CD4-positive, alpha-beta T cell (primary cell): ENCODE measurements at places on chromosomes 1 and 21.

DNA sequence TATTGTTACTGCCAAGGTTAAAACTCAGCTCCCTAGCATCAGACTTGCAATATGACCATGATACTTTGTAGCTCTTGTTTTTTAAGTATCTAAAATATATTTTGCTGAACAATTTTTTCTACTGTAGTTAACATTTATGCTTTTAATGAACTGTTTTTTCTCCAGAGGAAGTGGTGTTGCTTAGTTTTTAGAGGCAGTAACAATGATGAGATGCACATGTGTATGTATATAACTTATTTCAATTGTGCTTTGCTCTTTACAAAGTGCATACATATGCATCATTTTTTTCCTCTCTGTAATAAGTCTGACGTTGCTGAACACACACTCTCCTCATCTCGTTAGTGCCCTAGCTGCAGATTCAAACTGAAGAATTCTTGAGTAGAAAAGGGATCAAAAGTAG is 418.8 kb downstream of the ZP4 start:
- no peak for DNase-seq

GRCh38 chr21:24014381-24014780 is 1592.9 kb downstream of the MRPL39 start:
- no peak for DNase-seq

DNA sequence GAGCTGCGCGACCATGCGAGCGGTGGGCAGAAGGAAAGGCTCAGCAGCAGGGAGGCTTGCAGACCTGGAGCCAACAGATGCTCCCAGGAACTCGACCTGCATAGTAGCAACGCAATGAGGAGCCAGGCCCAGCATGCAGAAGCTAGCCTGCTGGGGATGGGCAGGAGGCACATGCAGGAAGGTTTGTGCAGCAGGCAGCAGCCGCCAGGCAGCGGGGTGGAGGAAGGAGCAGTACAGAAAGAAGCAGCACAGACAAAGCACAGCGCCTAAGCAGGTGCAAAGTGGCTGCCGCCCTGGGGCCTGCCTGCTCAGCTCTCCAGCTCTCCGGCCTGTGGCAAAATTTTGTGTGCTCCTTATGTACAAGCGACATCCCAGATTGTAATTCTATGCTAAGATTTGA is 213.5 kb upstream of the MAP1LC3C start:
- DNase-seq = no peak

DNA sequence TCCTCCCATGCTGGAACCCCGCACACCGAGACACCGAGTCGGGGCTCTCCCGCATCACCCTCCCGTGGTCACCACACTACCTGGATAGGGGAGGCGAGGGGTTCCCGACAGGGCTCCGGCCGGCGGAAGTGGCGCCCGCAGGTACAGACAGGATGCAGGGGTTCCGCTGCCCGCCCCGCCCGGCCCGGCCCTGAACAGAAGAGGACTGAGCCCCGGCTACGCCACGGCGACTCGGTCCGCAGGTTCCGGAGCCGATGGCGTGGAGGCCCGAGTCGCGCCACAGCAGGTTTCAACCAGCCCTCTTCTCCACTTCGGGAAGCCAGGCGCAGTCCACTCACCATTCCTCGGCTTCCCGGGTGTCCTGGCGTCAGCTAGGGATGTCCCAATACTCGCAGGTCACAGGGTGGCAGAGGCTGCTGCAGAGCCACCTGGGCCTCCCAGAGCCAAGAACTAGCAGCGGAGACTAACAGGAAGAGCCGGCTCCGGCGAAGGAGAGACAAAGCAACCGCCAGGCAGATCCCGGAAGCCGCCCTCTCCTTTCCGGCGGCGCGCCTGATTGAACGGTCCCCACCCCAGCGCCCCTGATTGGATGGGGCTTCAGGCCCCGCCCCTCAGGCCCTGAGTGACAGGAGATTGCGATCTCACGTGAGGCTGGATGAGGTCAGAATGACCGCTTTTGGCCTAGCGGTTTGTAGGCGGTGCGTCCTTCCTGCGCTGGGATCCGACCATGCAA is at the start of gene ZNF669:
TSS of gene ZNF669 (minus strand) at position 498 of the 733 bp plus-strand sequence. CDS start at position 341, 157 bp downstream.
- DNase-seq = peak; percentile 89

DNA sequence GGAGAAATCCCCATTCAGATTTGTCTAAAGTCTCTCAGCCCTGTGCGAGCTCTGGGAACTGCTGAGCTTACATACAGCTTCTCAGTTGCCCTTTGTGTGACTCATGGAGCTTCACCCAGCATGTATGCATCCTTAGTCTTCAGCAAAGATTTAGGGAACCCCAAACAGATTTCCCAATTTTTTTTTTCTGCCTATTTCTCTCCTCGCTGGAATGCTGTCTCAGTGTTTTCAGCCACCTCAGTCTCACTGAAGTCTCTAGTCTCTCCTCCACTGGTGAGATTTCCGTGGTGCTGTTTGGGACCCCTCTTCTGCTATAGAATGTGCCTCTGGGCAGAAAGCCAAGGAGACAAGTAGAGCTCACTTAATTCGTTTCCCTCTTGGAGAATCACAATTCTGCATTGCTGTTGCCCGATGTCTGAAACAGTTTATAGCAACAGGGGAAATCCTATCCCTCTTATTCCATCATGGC is 28.1 kb upstream of the TXLNA start:
- DNase-seq = no peak

DNA sequence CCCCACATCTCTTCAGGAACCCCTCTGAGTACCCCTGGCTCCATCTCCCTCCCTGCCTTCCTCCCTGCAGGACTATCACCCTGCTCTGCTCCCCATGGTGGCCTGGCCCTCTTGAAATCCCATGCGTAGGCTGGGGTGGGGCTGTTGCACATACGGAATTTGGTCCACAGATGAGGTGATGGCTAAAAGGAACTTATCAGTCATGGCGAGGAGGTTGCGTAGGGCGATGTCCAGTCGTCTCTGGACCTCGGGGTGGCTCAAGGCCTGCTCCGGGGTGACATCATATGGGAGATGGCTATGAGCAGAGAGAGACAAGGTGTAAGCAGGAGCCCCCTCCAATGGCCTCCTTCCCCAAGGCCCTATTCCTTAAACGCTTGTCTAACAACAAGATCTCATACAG is 35.3 kb downstream of the IQGAP3 start:
- DNase-seq = no peak

DNA sequence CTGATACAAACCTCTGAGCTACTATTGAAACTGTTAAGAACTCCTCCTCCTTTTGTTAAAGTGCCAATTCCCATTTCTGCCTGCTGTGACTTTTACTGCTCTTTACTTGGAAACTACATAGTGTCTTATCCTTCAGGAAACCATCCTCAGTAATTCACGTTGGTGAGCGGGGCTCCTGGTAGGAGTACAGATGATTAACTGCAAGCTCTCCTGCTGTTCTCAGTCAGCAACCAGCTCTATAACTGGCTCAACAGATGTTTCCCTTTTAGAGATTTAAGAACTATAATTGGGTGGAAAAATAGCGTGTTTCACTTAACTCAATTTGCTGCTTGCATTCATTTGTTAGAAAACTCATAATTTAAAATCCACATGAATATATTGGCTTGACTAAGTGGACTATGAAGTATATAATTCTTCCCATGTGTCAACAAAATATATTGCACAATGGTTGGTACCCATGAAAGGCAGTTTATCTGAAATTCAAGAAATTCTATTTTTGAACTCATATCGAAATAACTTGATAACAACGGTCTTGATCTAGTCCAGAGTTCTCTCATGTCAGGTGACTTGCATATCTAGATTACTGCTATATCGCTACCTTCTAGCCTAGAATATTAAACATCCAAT is 574.0 kb downstream of the KCNT2 start:
- DNase-seq = no peak

GRCh38 chr1:161706482-161707347 is at the start of gene FCRLA:
TSS of gene FCRLA (plus strand) at chr1:161707229. CDS start at chr1:161707265, 36 bp downstream.
- no peak for DNase-seq

- no peak for DNase-seq
Measured at GRCh38 chr1:66003690-66004089, 211.0 kb downstream of the PDE4B start.

DNA sequence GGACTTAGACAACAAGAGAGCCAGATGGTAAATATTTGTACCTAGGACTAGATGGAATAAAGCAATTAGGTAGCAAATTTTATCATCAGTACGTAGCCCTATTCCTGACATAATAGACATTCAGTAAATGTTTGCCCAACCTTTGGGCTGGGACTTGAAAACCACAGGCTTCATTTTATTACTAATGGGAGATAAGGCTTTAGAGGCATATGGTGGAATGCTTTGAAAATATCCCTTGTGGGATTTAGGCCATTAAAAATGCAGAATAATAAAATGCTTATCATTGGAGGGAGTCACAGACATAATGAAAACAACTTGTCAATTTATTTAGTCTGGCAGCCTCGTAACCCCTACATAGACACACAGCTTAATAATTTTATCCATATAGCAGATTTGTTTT is 296.1 kb upstream of the SPAG17 start:
- DNase-seq = no peak

GRCh38 chr1:75529488-75529887 is 81.4 kb downstream of the SLC44A5 start:
- no peak for DNase-seq

GRCh38 chr21:39048064-39048463 is 135.2 kb downstream of the PSMG1 start:
- no peak for DNase-seq

GRCh38 chr1:187300081-187300480 is 471.3 kb downstream of the PLA2G4A start:
- DNase-seq = no peak

DNA sequence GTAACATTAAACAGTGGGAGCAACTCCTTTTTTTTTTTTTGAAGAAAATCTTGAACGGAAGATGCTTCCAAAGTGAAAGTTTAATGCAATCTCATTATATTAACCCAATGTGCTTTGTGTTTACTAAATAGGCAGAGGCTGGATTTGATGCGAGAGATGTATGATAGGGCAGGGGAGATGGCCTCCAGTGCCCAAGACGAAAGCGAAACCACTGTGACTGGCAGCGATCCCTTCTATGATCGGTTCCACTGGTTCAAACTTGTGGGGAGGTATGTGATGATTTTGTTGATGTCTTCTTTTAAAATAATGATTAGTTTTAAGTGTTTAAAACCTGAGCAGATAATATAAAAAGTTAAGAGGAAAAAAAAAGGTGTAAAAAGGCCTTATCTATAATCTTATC is 74.2 kb upstream of the PGD start:
- DNase-seq = peak; percentile 55

- DNase-seq = peak; percentile 22
Measured at GRCh38 chr1:157696966-157697628, 3.5 kb downstream of the FCRL3 start.

- no peak for DNase-seq
Measured at GRCh38 chr1:52904927-52905698, 16.4 kb downstream of the ECHDC2 start.

DNA sequence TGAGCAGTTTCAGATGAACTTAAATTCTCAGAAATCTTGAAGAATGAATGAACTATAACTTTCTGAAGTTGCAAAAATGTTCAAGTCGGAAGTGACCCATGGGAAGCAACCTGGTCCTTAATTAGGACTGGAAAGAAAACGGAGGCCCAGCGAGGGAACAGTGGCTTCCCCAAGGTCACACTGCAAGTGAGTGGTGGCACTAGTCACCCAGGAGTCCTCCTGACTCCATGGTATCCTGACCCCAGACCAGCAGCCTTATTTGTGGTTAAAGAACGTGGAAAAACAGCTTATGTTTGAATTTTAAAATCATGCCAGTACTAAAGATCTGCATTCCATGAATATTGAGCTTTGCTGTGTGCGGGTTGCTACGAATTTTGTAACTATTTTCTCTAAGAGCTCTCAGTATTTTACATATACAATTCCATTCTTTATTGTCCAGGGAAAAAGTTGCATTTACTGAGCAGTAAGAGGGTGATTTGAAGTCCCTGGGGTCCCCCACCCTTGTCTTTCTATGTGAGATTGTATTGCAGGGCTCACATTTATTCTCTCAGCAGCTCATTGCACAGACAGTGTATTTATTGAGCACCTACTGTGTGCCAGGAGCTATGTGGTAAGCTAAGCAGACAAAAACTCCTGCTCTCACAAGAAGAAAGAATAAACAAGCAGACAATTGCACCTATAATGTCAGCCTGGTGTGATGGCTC is 61.6 kb upstream of the ATP5PO start:
- DNase-seq = no peak

DNA sequence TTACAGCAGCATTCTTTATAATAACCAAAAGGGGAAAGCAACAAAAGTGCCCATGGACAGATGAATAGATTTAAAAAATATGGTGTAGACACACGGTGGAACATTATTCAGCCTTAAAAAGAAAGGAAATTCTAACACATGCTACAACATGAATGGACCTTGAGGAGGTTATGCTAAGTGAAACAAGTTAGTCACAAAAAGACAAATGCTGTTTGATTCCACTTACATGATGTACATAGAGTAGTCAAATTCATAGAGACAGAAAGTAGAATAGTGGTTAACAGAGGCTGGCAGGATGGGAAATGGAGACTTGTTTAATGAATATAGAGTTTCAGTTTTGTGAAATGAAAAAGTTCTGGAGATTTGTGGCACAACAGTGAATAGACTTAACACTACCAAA is 151.4 kb downstream of the CYYR1 start:
- no peak for DNase-seq

GRCh38 chr1:44962729-44963128 is 23.7 kb downstream of the EIF2B3 start:
- DNase-seq = no peak

GRCh38 chr21:28252928-28253327 is 739.7 kb downstream of the LTN1 start:
- DNase-seq = no peak

- no peak for DNase-seq
Measured at GRCh38 chr1:50968821-50969610, 1.0 kb upstream of the CDKN2C start.

- DNase-seq = peak; percentile 13
Measured at GRCh38 chr1:110875216-110875731, 2.3 kb downstream of the CD53 start.
